D341Med (cell line): ENCODE measurements at places on chromosomes 5 and 9.

DNA sequence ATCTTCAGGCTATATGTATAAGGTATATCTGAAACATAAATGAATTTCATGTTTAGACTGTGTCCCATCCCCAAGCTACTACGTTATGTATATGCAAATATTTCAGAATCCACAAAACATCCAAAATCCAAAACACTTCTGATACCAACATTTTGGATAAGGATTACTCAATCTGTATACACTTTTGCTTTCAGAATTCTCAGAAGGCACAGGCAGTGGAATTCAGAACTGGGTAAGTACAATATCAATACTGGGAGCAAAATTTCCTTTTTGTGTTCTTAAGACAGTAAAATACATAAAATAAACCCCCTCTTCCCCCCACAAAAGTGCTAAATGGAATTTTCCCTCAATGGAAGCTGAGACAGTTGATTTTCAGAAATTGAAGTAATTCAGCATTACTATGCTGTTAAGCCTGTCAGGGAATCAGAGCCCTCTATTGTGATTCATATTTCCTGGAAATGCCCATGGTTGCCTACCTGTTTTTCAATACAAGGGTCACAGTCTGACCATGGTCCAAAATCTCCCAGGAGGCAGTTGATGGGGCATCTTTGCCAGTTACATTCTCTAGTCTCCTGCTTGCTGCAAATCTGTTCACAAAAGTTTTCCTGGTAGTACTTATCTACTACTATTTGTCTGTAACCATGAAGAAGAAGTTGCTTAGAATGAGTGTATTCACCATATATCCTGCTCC, 12.1 kb downstream of the C6 start:
- no peak for DNase-seq

DNA sequence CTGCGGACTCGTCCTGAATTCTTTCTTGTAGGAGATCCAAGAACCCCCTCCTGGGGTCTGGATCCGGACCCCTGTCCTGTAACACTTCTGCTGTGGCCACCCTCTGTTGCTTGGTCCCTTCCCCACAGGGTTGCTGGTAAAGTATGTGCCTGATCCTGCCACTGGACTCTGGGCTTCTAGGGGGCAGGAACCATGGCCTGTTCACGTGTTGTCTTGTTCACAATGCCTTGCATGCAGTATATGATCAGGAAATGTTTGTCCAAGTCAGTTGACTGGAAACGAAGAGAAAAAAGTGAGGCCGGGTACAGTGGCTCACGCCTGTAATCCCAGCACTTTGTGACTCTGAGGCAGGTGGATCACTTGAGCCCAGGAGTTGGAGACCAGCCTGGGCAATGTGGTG, 139.3 kb upstream of the ALDH1B1 start:
- DNase-seq, result no peak

DNA sequence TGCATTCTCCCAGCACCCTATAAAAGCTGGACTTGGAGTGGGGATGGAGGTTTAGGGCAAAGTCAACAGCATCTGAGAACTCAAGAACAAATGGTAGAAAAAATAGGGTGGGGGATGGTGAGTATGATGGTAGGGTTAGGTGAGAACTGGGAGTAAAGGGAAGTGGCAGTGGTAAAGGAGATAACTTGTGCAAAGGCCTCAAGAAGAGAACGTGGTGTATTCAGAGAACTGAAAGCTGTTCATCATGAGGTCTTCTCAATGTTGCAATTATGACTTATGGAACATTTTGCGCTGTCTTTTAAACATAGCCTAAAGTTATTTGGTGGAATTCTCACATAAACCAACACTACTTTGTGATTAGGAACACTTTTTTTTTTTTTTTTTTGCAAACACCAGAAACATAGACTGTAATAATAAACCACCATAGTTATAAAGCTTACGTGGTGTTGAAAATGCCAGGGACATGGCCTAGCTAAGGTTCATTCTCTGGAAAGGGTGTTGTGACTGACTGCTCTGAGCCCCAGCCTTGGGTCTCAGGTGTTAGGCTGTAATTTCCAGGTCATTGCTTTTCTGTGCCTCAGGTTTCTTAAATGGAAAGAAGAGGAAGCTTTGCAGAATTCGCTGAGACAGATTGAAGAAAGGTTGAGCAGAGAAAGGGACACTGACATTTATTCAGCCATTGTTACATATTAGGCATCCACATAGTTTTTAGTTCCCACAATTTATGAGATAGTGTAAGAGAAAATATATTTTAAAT, 19.2 kb upstream of the TXNDC8 start:
- no peak for DNase-seq

DNA sequence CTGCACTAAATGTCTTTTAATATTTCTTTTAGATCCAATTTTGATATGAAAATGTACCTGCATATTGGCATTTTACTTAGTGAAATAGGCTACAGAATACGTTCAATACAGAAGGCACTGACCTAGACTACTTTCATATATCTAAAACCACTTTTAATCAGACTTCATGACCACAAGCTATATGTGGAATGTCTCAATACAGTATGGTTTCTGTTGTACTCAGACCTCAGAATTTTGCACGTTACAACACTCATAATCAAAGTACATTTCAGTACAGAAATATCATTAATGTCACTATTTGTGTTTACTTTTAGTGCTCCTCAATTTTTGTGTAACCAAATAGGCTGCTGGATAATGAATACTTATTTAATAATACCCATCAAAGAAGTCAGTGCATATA, 74.8 kb downstream of the MEF2C start:
- DNase-seq, result no peak

GRCh38 chr9:116870566-116870965, 183.5 kb downstream of the TRIM32 start:
- no peak for DNase-seq

DNA sequence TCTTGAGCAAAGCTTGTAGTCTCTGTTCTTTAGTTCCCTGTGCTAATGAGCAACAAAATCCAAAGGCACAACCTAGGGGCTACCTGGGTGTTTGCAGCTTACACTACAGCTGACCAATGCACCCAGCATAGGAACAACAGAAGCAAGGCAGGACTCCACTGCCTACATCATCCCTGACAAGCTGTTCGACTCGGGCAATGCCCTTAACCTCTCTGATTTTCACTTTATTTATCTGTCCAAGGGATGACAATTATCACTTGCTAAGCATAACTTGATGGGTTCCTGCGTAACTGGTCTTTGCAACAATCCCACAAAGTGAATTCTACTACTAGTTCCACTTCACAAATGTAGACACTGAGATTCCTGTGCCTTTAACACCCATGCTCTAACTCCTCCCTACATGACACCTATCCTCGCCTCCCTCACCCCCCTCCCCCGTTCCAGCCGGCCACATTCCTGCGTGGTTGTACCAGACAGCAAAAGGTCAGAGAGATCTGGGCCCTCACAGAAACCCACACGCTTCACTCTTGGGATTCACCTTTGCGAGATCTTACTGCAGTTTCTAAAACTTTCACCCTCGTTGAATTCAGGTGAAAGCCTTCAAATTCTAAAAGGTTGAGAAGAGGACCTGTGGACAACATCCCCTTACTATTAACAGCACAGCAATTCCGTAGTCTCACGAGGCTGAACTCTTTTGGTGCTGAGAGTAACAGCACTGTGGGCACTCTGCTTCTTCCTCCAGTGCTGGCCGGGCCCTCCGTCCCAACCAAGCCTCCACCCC, 995 bp downstream of the IPPK start:
- DNase-seq, result no peak

DNA sequence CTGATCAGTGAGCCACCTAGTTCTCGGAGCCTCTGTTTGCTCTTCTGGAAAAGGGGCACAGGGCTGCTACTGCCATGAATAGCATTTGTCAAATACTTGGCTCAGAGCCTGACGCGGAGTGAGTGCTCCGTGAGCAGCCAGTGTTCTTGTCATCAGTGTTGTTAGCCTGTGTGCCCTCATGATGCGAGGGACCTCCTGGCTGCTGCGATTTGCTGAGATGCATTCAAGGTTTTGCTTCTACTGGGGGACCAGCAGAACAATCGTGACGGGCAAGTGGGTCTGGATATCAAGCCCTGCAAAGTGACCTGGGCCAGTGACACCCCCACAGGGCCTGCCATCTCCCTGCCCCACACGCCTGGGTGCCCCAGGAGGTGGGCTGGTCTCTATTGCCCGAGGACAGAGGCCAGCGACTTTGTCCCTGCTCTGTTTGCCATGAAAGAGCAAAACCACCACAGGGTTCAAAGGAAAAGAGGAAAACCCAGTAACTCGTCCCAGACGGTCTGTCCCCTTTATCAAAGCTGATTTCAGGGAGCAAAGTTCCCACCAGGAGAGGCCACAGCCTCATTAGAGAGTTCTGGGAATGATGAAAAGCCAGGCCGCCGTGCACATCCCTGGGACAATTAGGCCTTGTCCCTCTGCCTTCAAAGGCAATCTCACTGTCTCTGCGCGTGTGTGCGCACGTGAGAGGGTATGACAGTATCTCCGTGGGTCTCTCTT, 86.5 kb upstream of the LMX1B start:
- no peak for DNase-seq

DNA sequence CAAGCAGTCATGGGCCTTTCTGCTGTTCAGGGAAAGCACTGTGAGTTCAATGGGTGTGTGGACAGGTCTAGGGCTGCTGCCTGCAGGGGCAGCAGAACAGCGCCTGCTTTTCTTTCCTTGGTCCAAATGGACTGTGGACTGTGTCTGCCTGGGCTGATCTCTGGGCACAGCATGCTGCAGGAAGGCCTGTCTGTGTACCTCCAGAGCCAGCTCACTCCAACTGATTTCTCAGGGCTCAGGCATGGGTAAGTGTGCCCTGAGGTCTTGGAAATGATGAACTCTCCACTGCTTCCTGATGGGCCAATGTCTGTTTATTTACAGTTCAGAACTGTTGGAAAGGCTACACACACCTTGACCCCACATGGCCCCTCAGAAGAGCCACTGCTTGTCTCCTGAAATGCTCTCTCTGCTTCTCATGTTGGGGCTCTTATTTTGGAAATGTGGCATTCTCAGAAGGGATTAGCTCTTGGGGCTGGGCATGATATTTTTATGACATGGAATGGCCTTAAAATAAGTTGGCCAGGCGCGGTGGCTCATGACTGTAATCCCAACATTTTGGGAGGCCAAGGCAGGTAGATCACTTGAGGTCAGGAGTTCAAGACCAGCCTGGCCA, 27.0 kb downstream of the SLC22A4 start:
- DNase-seq, result no peak

- peak; percentile 68 for DNase-seq
Measured at GRCh38 chr9:401223-401622, 186.6 kb downstream of the DOCK8 start.

DNA sequence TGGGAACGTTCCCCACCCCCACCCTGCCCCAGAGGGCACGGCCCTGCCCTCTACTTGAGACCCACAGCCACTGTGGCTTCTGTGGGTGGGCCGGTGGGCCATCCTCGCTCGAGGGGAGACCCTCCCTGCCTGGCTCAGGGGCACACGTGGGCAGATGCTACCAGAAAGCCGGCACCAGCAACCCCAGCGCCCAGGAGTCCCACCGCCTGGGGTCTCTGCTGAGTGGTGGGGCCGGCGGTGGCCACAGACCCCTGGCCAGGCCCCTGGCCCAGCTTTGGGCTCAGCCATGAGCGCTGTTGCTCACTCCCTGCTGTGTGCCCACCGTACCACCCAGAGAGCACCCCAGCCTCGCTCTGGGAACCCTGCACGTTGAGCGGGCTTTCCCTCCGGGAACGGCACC, 16.5 kb upstream of the NRARP start:
- peak; percentile 26 for DNase-seq

DNA sequence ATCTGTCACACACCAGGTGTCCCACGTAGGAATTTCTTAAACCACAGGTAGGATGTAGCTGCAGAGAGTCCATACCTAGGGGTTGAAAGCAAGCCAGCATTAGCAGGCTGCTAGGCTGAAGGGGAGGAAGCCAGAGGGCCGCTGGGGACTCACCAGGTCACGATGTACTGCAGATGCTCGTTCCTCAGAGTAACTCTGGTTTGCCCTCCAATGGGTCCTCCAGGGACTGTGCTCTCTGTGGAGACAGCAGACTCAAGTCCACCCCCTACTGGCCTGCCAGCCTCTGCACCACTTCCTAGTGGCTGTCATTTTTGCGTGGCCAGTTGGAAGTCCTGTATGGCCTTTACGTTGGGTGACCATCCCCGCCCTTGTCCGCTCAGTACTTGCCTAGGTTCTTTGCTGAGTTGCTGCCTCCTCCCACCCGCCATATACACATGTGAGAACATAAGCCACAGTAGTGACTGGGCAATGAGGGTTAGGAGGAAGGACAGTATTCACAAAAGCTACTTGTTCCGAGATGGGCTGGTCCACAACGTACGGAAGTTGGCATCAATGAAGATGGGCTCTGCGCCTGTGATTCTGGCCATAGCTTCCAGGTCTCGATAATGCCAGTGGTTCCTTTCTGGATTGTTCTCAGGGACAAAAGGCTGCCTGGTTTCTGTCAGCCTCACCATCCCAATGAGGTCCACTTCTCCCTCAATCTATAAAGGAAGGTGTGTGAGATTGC, 4.1 kb downstream of the RPL7A start:
- DNase-seq, result no peak

GRCh38 chr5:32312197-32312594, 543 bp downstream of the MTMR12 start:
- DNase-seq, result peak; percentile 82

GRCh38 chr5:121031491-121031890, 567.4 kb downstream of the PRR16 start:
- DNase-seq, result no peak

- no peak for DNase-seq
Measured at GRCh38 chr9:120925535-120926396, 830 bp downstream of the TRAF1 start.

DNA sequence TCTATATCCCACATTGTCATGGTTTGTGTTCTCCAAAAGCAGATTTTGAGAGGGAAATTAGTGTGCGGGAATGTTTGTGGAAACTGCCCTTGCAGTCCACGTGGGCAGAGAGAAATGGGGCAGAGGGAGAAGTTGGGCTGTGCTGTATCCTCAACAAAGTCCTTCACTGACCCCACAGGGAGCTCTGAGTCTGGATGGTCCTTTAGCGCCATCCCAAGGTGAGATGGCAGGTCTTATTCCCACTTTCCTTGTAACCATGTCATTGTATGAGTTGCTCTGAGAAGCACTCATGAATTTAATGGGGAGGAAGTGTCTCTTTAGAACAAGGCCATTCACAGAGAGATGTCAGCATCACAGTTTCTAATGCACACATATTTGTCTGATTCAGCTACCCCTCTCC, 127.1 kb downstream of the ANKRD18B start:
- DNase-seq, result no peak

- DNase-seq, result no peak
Measured at GRCh38 chr5:139619861-139620260, 28.3 kb upstream of the CXXC5 start.

- no peak for DNase-seq
Measured at GRCh38 chr9:78865737-78866136, 568.8 kb downstream of the PSAT1 start.
